ENCODE measurements at places on chromosomes 7 and 10.
A peak's percentile ranks its signal among the peaks of the same experiment; 100 is the strongest.

DNA sequence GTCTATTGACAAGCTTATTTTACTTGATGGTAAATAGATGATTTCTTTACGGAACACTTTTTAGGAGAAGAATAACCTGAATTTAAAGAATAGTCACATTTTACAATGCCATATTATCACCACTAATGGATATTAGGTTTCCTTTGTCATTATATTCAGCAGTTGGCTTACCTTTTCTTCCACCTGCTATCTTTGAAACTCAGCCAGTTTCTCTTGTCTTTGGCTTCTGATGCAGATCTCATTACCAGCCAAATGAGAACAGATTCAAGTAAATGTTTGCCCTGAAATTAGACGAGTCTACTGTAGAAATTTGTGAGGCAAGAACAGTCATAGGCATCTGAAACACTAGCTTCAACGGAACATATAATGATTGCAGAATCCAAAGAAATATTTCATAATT is 85.5 kb upstream of the OIT3 start:
- no peak for ATAC-seq

- no peak for ATAC-seq
Measured at GRCh38 chr7:134343136-134343535, 26.4 kb upstream of the SLC35B4 start.

- no peak for ATAC-seq
Measured at GRCh38 chr7:84389242-84389641, 194.7 kb upstream of the SEMA3A start.

GRCh38 chr7:118350260-118350659 is 125.8 kb downstream of the ANKRD7 start:
- ATAC-seq, result peak; percentile 82

- no peak for ATAC-seq
Measured at GRCh38 chr7:150330211-150330885, 7.0 kb upstream of the ACTR3C start.

- no peak for ATAC-seq
Measured at GRCh38 chr7:13989126-13989948, at the start of gene ETV1. ETV1 (minus strand) TSS chr7:13989666; CDS start chr7:13989052, 614 bp downstream.

DNA sequence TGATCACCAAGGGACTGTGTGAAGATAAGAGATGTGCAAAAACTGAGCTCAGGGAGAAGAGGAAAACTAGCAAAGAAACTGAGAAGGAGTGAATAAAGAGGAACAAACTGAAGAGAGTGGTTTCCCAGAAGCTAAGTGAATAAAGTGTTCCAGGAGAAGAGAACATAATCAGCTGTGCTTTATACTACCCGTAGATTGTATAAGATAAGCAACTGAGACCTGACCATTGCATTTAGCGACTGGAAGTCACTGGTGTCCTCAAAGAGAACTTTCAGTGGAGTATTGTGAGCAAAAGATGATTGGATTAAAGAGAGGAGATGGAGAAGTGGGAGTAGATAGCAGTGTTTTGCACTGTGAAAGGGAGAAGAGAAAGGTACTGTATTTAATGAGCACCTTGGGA is 14.6 kb downstream of the PHTF2 start:
- peak; percentile 54 for ATAC-seq

- no peak for ATAC-seq
Measured at GRCh38 chr7:9204571-9204970, 771.2 kb downstream of the NXPH1 start.

DNA sequence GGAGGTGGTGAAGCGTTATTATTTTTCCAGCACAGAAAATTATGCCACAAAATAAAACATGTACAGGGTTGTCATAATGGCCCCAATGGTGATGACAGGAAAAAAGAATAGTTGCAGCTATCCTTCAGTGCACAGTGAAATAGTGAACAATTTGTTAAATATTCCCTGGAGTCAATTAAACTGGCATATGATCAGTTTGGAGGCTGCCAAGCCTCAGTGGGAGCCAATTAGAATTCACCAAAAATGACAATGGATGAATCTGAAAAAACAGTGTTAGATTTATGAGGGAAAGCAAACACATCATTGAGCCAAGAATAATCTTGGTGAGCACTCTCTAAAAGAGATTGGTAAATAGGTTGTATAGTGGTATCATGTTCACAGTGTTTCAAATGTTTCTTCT is 146.3 kb downstream of the OTUD1 start:
- ATAC-seq, result no peak

GRCh38 chr7:131010717-131011431 is 276.9 kb upstream of the KLF14 start:
- peak; percentile 77 for ATAC-seq

DNA sequence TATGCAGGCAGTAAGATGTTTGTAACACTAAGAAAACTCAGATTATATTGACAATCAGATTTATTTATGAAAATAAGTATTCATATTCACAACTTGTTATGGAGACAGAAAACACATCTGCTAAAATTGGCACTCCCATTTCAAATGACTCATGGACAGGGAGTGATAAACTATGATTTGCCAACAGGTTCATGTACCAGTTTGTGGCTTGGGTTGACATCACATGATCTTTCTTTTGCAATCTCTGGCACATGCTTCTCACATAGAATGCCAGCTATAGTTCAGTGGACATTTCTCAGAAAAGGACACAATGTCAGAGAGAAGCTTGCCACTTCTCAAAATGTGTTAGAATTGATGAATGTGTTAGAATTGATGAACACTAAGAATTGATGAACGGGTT is 663.2 kb upstream of the ANKRD30A start:
- ATAC-seq, result no peak

DNA sequence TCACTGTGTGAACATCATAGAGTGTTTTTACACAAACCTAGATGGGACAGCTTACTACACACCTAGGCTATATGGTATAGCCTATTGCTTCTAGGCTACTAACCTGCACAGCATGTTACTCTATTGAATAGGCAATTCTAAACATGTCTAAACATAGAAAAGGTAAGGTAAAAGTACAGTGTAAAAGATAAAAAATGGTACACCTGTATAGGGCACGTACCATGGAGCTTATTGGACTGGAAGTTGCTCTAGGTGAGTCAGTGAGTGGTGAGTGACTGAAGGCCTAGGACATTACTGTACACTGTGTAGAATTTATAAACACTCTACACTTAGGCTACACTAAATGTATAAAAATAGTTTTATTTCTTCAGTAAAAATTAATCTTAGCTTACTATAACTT is 182.0 kb upstream of the THSD7A start:
- ATAC-seq, result no peak

DNA sequence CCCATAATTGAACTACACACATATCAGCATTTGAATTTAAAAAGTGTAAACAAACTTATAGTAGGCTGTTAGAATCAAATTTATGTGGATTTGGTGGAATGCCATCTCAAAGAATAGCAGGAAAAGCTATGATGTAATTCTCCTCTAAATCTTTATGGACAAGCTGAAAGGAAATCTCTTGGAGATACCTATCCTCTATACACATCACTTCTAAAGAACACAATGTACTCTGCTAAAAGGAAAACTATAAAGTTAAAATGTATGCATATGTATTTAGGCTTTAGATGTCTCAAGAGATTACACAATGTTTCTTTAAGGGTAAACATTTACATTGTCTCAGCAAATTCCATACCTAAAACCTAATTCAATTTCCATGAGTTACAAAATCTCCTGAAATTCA is 323.3 kb downstream of the CRPPA start:
- ATAC-seq, result no peak

GRCh38 chr7:1951159-1951536 is 281.1 kb downstream of the ELFN1 start:
- ATAC-seq, result peak; percentile 78

- ATAC-seq, result no peak
Measured at GRCh38 chr10:427761-428519, 261.5 kb downstream of the DIP2C start.

- ATAC-seq, result no peak
Measured at GRCh38 chr7:140080919-140081318, 18.2 kb upstream of the PARP12 start.

GRCh38 chr10:73905256-73906020 is 5.5 kb upstream of the PLAU start:
- no peak for ATAC-seq

GRCh38 chr7:37546677-37547076 is 98.0 kb upstream of the ELMO1 start:
- ATAC-seq, result no peak
